ENCODE measurements at places on chromosomes 1 and 21.

DNA sequence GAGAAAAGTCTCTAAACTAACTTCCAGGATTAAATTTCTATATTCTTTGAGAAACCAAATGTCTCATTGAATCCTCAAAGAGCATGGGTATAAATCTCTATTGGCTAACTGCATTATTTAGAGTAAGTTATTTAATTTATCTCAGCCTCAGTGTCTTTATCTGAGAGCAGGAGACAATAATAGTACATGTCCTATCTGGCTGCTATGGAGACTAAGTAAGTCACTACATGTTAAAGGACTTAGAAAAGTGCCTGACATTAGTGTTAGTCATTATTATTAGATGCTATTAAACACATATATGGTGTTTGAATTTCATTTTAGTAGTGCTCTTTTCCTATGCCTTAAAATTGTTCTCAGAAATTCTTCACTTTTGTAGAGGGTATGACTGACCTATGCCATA, 505.2 kb downstream of the NEGR1 start:
- no peak for DNase-seq

DNA sequence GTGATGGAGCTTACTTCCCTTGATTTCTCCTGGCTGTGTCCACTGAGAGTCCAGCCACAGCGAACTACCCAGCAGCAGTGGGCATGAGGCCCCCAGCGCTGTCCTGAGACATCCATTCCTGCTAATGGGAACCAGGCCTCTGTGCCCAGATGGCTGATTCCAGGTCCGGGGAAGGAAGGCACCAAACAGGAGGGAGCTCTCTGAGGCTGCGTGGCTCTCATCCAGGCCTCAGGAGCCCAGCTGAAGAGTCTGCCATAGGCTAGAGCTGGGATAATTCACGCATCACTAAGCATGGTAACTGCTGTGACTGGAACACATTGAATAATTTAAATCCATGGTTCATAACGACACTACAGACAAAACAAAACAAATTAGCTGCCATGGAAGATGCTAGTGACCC, 24.7 kb upstream of the LRRC47 start:
- DNase-seq, result no peak

DNA sequence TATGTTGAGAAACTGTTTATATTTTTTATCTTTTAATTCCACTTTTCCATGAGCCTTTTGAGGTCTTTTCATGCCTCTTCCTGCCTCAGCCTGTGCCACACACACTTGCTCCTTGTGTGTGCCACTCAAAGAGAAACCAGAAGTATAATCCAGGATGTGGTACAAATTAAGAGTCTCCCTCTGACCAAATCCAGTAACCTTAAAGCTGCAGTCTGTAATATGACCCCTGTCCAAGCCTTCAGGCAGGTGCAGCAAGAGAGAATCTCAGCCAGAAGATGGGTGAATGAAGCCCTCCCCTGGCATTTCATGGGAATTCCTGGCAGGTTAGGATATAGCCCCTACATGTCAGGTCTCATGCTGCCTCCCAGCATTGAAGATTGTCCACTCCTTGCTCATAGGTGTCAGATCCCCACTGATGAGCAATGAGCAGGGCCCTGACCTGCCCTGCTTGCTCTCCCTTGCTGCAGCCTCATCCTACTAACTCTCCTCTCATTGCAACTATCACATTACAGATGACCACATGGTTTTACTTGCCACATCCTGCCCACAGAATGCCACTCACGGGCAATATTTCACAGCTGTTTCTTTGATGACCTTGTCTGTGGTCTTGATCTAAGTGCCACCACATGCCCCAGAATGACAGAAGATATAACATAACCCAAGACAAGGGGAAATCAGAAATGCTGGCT, 169.3 kb downstream of the SEC16B start:
- DNase-seq, result no peak

DNA sequence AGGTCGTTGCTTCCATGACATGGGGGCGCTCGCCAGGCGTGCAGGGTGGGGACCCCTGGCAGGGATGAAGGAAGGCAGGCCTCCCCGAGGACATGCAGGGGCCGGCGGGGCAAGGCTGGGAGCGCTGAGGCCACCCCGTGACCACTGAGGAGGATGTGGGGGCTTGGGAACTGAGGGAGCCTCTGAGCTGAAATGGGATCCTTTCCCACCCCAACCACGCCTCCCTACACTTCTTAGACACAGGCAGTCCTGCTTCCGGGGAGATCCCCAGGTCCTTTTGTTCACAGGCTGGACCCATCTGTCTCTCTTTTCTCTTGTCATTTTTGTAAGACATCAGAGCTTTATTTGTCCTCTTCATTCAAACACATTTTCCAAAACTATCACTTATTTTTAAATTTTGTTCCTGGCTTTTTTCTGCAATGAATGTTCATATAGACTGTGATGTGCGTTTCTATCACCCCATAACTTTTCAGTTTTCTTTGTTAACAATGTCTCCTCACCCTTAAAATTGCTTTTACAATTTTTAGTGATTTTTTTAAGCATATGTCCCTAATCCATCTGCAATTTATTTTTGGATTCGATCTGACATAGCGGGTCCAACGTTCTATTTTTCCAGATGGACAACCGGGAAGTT, 156.7 kb upstream of the BACE2 start:
- DNase-seq, result no peak

- DNase-seq, result no peak
These were observed 2.3 kb upstream of the LCE3D start for GRCh38 chr1:152582647-152583046.

DNA sequence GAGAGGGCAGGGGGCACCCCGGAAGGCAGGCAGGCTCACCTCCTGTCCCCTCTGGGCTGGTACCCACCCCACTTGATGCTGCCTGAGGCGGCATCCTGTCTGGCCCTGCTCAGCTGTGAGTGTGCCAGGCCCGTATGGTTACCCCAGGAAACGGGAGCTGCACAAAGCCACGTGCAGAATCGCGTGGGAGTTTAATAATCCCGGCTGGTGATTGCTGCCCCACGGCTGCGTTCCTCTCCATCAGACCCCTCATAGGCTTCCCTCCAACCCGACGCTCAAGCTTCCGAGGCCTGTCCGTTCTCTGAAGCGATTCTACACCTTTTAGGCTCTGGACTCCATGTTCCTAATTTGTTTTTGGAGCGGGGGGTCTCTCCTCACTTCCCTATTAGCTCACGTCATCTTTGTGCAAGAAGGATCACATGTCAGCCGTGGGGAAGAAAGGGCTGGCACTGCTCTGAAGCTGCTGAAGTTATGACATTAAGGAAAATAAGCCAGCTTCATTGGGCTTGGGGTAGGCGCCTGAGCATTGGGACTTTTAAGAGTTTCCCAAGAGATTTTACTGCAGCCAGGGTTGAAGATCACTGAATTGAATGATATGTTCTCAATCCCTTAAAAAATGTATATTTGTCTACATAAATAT, 1.1 kb upstream of the B3GALT5 start:
- no peak for DNase-seq

- DNase-seq, result no peak
These were observed 115.3 kb downstream of the ADSS2 start for GRCh38 chr1:244336232-244336899.

DNA sequence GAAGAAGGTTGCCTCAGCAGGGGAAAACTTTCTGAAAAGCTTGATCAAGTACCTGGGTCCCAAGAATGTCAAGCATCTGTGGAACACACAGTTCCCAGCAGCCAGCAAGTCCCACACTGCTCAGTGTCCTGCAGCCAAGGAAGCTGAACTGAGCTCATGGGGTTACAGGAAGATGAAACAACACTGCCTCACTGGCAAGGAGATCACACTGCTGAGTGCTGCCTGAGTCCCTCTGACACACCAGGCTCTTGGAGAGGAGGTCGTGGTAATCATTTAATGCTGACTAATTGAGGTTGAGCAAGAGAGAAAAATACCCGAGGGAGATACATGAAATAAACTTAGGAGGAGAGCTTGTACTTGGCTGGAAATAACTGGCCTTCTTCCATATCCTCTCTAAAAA, 75.2 kb downstream of the MPZL1 start:
- DNase-seq, result no peak

DNA sequence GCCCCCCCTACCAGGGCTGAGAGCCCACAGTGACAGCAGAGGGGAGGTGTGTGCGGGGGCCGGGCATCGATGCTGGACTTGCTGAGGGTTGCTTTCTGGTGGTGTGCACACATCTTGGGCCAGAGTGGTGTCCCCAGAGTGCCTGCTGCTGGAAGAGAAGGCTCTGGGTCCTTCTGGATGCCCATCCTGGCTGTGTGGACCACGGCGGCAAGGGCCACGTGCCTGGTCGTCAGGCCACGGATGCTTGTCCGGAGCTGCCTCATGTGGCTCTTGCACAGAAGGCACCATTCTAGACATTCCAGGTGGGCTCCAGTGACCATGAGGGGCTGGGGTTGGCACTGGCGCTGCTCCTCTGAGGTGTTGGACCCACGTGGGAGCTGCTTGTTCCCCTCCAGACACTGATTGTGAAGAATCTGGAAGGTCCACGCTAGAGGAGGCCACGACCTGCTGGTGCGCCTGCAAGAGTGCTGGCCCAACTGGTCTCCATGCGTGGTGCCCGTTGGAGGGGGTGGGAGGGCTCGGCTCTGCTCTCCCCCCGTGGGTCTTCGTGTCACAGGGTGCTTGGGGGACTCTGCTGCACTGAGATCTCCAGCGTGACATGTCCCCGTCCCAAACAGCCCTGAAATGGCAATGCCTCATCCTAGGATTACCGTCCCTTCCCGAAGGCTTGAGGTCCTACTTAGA, 25.8 kb downstream of the SKI start:
- no peak for DNase-seq

GRCh38 chr21:32137931-32138330, 140.9 kb downstream of the MIS18A start:
- DNase-seq, result no peak

- DNase-seq, result peak; percentile 22
These were observed 90.5 kb downstream of the LIPI start for GRCh38 chr21:14120091-14120734.

GRCh38 chr1:202835548-202836072, 24.9 kb downstream of the PCAT6 start:
- no peak for DNase-seq

DNA sequence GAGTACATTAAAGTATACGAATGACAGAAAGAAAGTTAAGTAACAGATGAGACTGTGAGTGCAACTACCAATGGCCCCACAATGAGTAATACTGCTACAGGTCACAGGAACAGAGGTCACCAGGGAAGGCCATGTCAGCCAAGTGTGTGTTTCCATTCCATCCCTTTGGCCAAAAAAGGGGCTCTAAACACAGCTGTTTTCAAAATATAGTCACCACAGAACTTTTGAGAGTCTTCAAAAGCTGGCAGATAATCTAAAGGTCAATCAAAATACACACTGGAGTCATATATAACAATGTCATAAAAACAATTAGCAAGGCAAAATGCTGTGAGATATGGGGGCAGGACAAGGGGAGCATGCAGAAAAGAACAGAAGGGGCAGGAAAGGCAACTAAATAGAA, 10.2 kb downstream of the USP24 start:
- no peak for DNase-seq

DNA sequence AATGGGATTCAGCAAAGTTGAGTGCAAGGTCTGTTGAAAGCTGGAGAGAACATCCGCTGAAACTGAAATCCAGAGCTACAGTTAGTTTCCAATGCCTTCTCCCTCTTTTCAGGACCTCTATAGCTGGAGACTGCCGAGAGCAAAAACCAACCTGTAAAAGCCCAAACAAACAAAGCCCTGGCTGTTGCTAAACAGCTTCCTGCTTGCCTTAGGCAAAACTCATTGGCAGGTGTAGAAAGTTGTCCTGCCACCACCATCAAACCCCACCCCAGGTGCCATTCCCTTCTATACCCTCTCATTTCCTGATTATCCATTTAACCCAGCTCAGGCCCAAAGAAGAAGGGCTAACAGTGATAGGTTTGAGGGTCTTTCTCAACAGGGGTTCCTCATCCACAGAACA, 24.7 kb downstream of the SCYL3 start:
- no peak for DNase-seq

DNA sequence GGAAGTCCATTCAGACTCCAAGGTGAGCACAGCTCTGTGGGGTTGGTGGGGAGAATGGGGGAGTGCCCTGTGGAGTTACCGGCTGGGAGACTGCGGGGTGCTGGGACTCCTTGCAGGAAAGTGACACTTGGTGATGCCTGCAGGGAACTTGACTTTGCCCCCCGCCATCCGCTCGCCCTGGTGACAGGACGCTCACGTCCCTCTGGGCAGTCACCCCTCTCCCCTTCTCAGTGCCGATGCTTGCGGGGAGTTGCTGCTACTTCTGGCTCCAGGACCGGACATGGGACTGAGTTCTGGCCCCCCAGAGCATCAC, 209.5 kb upstream of the C1orf174 start:
- DNase-seq, result no peak

DNA sequence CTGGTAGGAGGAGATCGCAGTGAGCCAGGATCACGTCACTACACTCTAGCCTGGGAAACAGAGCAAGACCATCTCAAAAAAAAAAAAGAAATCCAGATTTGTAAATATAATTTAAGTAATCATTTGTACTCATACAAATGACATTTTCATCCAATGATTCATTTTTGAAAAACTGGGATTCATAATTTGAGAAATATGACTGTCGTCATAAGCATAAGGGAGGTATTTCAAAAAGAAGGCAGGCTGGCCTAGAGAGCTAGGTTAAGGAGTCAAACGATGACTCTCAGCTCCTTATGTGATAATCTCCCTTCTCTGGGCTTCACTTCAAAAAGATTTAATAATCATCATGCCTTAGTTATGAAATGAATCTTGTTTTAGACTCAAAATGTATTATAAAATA, 2.3 kb downstream of the GART start:
- DNase-seq, result no peak

DNA sequence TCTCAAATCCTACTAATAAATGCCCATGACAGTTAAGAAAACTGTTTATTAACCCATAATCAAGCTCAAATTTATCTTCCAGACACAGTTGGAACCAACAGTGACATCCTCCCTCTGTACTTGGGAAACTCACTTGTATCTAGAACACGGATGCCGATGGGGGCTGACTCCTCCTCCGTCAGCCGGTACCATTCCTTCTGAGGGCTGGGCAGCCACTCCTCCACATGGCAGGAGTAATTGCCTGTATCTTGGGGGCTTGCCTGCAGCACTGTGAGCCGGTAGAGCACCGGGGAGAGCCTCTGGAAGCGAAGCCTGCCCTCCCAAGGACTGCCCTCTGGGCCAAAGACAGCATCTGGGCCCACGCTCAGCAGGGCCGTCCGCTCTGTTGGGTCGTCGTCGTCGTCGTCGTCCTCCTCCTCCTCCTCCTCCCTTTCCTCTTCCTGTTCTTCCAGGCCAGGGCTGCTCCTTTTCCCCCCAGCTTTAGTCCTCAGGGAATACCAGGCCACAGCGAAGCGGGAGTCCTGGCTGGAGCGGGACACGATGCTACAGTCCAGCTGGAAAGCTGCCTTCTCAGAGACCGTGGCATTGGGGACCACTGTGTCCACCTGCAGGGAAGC, 8.5 kb upstream of the CD58 start:
- no peak for DNase-seq

DNA sequence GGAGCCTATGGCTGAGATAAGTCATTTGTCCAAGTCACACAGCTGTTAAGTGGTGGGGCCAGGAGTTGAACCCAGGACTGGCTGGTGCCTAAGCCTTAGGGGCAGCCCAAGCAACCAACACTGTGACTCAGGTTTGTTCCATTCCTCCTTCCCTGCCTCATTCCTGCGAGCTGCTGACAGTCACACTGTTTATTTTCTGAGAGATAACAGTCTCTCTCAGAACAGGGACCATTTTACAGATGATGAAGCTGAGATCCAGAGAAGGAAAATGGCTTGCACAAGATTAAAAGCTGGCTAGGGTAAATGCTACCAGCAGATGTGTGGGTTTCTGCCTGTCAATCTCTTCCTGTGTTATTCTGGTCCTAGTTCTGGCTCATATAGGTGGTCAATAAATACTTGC, 24.3 kb upstream of the TCEA3 start:
- DNase-seq, result no peak

- DNase-seq, result no peak
These were observed 24.1 kb upstream of the MYCL start for GRCh38 chr1:39925721-39926342.

GRCh38 chr1:186094172-186094571, 280.9 kb downstream of the TPR start:
- DNase-seq, result no peak

All from activated CD8-positive, alpha-beta memory T cell treated with anti-CD3 and anti-CD28 coated beads, Interleukin-2, amount 50 U/mL, for 4 hours (primary cell).